ENCODE measurements at places on chromosomes 16 and 17.

DNA sequence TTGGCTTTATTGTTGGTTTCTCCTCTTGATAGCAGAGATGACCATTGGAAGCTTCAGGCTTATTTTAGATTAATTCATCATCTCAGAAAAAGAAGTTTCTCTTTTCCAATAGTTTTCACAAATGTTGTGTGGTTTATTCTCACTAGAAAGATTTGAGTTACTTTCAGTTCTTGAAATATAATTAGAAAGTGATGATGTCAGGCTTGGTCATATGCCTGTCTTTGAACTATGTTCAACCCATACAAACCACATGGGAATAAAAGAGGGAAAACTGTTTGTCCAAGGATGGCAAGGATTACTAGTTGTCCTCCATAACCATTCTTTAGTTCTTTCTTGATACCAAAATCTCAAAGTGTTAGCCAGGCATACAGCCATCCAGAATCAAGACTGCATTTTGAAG, 3.7 kb upstream of the HS3ST2 start:
- DNase-seq = peak; percentile 13

- no peak for DNase-seq
These were observed 42.2 kb downstream of the WDR45B start for GRCh38 chr17:82605939-82606600.

DNA sequence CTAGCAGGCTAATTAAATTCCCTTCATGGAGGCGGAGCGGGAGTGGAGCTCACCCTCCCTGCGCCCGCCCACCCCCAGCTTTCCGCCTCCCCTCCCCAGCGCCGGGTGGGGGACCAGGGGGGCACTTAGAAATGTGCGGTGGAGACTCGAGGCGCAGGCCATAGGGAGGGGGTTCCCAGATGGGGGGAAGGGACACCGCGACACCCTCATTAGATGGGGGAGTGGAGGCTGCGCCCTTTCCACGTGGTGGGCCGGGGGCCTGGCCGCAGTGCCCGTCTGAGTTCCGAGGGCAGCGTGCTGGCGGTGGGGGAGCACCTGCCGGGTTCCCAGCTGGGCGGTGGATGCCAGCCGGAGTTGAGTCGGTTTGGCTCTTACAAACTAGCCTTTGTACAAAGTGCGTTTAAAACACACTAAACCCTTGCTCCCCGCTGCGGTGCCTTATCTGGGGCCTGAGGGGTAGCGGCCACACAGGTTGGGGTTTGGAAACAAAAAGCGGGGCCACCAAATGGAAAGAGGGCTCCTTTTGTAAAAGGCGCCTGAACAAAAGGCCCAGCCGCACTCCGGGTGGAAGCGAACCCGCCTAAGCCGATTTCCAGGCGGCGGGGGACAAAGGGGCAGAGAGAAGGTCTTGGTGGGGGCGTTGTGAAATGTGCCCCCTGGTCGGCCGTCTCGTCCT, 1.4 kb downstream of the GSE1 start:
- DNase-seq = no peak

DNA sequence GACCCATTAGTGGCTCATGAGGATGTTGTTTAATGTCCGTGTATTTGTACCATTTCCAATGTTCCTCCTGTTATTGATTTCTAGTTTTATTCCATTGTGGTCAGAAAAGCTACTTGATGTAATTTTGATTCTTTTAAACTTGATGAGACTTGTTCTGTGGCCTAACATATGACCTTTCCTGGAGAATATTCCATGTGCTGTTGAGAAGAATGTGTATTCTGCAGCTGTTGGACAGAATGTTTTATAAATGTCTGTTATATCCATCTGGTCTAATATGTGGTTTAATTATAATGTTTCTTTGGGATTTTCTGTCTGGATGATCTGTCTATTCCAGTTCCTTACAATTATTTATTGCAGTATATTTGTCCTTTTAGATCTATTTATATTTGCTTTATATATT, 2.9 kb upstream of the ABCA10 start:
- no peak for DNase-seq

GRCh38 chr17:61503961-61504360, 51.7 kb downstream of the TBX4 start:
- no peak for DNase-seq

GRCh38 chr17:41340934-41341861, 9.4 kb downstream of the KRT33A start:
- no peak for DNase-seq

- DNase-seq = no peak
These were observed 61.7 kb downstream of the PECAM1 start for GRCh38 chr17:64328859-64329531.

DNA sequence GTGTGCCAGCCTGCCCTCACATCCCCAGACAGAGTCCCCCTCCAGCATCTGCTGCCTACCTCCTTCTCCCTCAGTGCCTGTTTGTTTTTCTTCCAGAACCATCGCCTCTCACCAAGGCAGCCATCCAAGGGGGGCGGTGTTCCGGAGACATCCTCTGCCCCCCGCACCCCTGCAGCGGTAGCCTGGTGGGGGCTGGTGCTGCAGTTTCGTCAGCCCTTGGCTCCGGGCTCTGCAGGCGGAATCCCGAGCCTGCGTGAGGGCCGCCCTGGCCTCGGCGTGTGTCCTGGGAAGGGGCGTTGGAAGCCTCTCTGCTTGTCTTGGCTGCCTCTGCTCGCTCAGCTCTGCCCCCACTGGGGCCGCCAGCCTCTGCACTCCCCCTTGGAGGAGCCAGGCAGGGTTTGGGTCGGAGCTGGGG, 126.0 kb upstream of the CIBAR2 start:
- peak; percentile 84 for DNase-seq

- DNase-seq = peak; percentile 13
These were observed 41.8 kb downstream of the TNRC6C start for GRCh38 chr17:78000341-78000740.

DNA sequence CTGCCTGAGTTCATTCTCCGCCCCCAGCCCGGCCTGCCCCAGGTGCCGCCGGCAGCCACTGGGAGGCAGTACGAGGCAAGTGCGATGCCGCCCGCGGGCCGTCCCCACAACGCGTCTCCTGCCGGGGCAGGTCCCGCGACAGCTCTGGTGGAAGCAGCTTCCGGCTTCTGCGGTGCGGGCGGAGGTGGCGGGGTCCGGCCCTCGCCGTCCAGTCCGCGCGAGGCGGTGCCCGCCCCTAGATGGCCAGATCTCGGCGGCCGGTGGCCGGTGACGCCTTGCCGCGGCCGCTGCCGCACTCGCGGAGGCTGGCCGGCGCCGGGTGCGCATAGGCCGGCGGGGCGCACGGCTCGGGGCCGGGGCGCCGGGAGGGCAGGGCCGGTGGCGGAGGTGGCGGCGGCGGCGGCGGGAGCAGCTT, 1.8 kb downstream of the GJD3 start:
- DNase-seq = peak; percentile 63

Data from fibroblast of mammary gland (primary cell).